Heart right ventricle (tissue), 16 donors: ENCODE measurements at places on chromosomes 13 and 19. TPM values are rescaled to one million over a fixed set of nuclear protein-coding genes. Genes with fewer than 3 reads are reported as not detected.

KASH5 gene
- not detected for total RNA-seq

DZIP1 gene
- total RNA-seq: 2.7 TPM

KLK4 gene
- total RNA-seq: not detected

USF2 gene
- 178 TPM for total RNA-seq

GPR108 gene
- total RNA-seq: 20.4 TPM

ZNF90 gene
- 0.55 TPM for total RNA-seq

FCHO1 gene
- total RNA-seq: 1.2 TPM

DNA sequence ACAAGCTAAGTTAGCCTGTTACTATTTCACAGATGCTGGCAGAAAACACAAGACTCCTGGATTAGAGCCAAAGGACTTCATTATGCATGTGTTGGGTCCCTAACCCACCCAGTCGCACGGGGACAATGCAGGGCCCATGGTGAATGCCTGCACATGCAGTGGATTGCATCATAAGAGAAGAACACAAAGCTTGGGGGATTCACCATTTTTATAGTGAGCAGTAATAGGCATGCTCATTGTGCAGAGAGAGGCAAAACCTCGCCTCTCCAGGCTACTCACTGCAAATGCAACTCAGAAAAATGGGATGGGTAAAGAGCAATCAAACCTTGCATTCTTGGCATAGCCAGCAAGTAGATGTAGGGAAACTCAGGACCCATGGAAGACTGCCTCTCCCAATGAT, 115.8 kb downstream of the DIAPH3 start:
- no peak for DNase-seq

DNA sequence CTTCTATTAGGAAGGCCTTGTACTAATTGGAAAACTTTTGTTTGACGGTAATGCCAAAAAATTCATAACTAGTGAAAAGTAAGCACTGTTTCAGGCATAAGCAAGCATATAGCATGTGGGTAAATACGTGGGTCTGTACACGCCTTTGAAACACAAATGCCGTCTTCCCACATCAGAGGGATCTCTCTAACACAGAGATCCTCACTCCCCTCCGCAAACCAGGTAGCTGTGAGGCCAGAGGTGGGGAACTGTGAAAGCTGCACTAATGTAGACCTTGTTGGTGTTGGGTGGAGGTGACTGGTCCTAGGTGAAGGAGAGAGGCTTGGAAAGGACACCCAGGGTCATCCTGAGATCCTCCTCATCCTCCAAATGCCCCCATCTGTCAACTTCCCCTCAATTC, 16.0 kb upstream of the POU2F2 start:
- DNase-seq: no peak

DNA sequence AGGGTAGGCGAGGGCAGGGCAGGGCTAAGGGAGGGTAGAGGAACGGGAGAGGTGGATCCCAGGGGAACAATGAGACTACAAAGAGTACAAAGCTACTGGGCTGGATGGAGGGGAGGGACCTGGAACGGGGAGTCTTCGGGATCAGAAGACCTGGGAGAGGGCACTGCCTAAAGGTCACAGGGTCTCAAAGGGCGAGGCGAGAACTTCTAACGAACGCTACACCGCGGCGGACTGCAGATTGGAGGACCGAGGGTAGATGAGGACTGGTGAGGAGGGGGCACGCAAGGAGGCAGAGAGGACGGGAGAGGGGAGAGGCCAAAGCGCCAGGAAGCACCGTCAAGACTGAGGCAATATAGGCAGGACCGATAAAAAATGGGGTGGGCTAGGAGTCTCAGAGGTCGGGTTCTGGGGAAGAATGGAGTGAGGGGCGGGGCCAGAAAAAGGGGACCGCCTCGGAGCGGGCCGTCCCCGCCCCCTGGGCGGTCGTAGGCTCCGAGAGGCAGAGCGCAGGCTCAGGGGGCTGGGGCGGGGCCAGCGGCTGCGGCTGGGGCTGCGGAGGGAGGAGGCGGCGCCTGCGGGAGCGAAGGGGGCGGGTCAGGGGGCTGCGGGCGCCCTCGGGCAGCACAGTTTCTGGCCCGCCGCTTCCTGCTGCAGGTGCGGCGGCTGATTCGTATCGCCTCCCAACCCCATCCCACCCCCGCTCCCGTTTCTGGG, 1.3 kb upstream of the KCNC3 start:
- DNase-seq: peak; percentile 87

DNA sequence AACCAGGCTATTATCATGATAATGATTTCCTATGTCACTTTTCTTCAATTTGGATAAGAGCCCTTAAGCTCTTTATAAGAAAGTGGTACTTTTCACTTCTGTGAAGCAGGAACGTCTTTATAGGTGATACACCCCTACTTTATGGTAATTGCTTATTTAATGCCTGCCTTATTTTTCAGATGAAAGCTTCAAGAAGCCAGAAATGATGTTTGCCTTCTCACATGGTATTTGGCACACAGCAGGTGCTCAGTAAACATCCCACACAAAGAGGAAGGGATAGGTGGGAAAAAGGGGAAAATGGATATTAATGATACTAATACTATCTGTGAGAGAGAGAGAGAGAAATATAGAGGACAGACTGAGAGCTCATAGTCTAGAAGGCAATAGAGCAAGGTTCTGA, 29.0 kb upstream of the WASF3 start:
- DNase-seq: no peak

DNA sequence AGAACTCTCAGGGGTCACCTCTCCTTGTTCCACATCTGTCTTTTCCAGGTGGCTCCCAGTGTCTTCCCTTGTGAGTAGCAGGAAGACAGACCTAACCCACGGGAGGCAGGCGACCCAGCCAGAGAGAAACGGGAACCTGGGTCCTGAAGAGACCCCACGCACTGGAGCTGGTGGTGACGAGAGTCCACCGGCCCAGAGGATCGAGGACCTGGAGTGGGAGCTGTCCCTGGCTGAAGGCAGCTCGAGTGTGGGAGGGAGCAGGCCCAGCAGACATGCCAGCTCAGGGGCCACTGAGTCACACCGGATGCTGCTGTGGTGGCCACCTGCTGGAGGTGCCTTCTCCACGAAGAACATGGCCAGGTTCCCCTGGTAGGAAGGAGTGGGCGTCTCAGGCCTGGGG, 66.5 kb upstream of the ATP12A start:
- no peak for DNase-seq

GRCh38 chr13:44365008-44365407, 8.6 kb upstream of the SERP2 start:
- no peak for DNase-seq

- no peak for DNase-seq
Observed at GRCh38 chr19:40666803-40667438, 23.5 kb downstream of the NUMBL start.

DNA sequence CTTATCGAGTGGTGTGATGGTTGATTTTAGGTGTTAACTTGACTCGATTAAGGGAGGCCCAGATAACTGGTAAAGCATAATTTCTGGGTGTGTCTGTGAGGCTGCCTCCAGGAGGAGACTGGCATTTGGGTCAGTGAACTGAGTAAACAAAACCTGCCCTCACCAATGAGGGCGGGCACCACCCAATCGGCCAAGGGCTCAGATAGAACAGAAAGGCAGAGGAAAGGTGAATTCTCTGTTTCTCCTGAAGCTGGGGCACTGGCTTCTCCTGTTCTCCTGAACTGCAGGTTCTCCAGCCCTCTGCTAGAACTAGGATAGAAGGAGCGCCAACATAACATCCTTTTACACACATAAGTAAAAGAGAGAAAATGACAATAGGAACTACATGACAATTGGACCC, 35.1 kb downstream of the ESD start:
- no peak for DNase-seq

DNA sequence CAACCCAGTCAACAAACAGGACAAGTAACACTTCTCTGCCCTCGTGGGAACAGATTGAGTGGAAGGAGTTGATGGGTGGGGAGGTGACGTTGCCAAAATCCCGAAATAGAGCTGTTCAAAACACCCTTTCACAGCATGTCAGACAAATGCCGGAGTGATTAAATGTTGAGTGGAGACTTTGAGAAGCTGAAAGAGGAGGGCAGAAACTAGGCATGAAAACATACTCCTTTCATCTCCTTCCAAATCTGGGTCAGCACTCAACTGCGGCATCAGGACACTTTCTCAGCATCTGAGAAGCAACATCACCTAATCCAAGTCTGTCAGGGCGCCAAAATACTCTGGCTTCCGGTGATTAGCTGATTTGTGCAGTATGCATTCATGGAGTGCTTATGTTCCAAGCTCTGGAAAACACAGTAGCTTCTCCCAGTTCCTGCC, 51.5 kb upstream of the MRI1 start:
- DNase-seq: no peak

DNA sequence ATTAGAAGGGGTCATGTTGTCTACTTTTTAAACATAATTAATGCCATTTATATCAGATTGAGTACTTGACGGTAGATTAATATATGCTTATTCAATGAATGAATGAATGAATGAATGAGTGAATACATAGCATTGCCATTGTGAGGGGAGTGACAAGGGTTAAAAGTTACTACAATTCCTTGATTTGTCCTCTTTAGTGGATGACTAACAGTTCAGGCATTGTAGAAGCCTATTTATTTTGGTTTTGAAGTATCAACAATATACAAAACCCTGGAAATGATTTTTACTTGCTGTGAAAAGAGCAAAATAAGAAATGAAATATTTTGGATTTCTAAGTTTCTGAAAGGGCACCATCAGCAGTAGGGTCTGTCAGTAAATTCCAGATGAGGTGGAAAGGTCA, 122.7 kb downstream of the CYSLTR2 start:
- DNase-seq: no peak

- DNase-seq: no peak
Observed at GRCh38 chr19:42229301-42229854, 9.3 kb downstream of the ZNF526 start.

DNA sequence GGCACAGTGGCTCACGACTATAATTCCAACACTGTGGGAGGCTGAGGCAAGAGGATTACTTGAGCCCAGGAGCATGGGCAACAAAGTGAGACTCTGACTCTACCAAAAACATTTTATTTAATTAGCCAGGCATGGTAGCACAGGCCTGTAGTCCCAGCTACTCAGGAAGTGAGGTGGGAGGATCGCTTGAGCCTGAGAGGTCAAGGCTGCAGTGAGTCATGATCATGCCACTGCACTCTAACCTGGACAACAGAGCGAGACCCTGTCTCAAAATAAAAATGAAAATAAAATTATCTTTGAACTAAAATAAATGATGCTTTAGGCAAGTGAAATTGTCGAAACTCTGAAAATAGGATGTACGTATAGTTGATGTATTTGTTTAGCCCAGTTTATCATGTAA, 8.2 kb upstream of the CLN5 start:
- DNase-seq: no peak

GRCh38 chr19:2613507-2614295, 88.8 kb downstream of the GNG7 start:
- DNase-seq: peak; percentile 53

DNA sequence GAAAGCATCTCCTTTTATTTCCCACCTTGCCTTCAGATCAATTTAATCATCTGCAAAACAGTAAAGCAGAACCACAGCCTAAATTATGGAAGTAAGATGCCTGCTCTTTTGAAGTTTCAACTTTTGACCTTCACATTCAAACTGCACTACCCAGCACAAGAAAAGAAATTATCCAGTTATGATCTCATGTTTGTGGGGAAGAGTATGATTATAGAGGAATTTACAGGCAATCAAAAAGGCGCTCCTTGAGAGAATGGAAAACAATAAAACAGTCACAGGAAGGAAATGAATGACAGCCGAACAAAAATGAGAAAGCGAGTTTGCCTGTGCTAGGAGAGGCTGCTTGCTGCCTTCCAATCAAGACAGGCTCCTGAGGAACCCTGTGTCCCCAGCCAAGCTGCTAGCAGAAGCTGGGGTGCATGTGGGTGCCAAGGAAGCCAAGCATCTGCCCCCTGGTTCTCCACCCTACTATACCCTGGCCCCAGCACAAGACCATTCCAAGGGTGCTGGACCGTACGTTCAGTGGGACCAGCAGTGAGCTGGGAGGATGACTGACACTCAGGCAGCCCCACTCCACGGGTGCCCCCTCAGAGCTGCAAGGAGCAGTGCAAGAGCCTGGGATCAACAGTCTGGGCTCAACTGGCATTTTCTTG, 47.8 kb downstream of the PEPD start:
- no peak for DNase-seq

DNA sequence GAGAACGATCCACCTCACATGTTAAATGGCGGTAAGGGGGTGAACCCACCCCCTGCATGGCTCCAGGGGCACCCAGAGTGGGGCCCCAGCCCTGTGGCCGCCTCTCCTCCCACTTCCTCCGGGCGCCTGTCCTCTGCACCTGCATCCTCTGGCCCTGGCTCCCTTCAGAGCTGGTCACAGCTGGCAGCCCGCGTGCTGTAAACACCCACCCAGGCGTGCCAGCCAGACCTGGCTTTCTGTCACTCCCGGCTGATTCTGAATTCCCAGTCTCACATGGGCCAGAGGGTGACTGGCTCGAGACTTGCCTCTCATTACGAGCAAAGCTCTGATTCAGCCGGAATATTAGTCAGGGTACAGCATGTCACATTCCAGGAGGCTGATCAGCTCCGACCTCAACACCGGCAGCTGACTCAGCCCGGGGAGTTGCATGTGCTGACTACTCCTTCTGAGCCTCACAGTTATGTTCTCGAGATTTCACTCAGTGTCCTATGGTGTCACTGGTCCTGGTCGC, 75.1 kb downstream of the GNG7 start:
- peak; percentile 49 for DNase-seq

DNA sequence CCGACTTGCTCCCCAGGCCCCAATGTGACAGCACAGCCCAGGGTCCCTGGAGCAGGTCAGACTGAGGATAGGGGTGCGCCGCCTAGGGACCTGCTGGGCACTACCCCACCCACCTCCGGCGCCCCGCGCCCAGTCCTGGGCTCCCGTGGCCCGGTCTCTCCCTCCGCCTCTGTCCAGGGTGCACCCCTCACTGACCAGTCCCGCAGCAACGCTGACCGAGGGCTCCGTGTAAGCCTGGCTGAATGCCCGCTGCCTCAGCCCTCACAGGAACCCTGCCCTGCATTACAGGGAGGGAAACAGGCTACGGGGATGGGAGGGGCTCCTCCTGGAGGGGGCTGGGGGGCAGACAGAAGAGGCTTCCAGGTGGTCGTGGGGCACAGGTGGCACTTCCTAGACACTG, 31.7 kb downstream of the GPX4 start:
- no peak for DNase-seq

DNA sequence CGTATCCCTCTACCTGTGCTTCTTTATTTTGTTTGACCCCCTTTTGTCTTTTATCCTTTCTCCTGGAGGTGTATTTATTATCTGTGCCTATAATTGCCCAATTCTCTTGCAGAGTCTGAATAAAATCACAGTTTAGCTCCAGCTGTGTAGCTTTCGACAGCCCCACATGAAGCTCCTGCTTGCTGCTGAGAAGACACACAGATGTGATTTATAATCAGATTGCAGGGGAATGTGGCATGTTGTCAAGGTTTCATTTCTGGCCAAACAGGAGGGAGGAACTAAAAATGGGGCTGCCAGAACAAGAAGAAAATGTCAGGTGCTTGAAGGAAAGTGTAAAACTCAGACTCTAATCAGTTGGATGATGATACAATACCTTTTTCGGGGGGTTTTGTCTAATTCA, 22.7 kb downstream of the CCNA1 start:
- DNase-seq: no peak
